B cell (primary cell): ENCODE measurements at places on chromosomes 4 and X. TPM values are rescaled to one million over a fixed set of nuclear protein-coding genes. Genes with fewer than 3 reads are reported as not detected.

Gene HTN3
- total RNA-seq = not detected in 2 replicates

- H3K27me3 ChIP-seq = no peaks in the 10 kb centered on the region
- no peak overlapping the region for H3K4me3 ChIP-seq
- no peak for DNase-seq
- H3K36me3 ChIP-seq = no peaks in the 10 kb centered on the region
- no peak overlapping the region for H3K27ac ChIP-seq
Measured at GRCh38 chr4:59630922-59631321, 1569.2 kb upstream of the ADGRL3 start.

GRCh38 chrX:39336671-39337311 lies 535.5 kb downstream of the MID1IP1 start:
- H3K27ac ChIP-seq = peak overlapping the region; percentile 55
- no peaks in the 10 kb centered on the region for H3K36me3 ChIP-seq
- no peaks in the 10 kb centered on the region for H3K27me3 ChIP-seq
- H3K4me3 ChIP-seq = no peak overlapping the region

Gene FAM156B
- total RNA-seq = 13.3 and 13.7 TPM in 2 replicates

Gene PAK3
- total RNA-seq = 0.17 TPM in 1 of 2 replicates, not detected in the other

Gene LDB2
- not detected in 2 replicates for total RNA-seq

Gene MAGEA10
- not detected in 2 replicates for total RNA-seq

DNA sequence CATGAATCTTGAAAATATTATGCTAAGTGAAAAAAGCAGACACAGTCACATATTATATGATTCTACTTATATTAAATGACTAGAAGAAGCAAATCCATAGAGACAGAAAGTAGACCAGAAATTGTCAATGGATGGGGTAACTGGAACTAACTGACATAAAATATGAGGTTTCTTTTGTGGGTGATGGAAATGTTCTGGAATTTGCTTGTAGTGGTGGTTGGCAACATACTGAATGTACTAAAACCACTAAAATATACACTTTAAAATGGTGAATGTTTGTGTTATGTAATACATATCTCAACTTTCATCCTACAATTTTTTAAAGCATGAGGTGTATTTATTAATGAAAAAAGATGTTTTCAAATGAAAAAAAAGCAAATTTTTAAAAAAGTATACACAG lies 14.7 kb downstream of the CNOT6L start:
- H3K36me3 ChIP-seq = no peaks in the 10 kb centered on the region
- H3K4me1 ChIP-seq = peaks cover 26% of the 10 kb centered on the region
- no peaks in the 10 kb centered on the region for H3K27me3 ChIP-seq
- DNase-seq = no peak
- no peak overlapping the region for H3K4me3 ChIP-seq

DNA sequence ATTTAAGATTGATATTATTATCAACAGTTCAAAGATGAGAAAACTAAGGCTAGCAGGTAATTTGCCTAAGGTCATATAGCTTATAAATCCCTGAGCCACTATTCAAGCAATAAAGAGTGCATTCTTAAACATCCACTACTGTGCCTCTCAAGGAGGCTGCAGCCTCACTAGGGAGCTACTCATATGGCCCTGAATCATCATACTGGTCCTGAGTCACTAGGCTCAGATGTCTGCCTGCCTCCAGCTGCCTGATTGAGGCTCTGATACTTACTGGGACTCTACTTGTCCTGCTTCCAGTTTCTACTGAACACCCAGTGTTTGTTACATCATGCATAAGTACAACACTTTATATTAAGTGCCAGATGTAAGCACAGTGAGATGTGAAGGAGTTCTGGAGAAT lies 110.7 kb downstream of the AASDH start:
- no peak for DNase-seq
- no peaks in the 10 kb centered on the region for H3K36me3 ChIP-seq
- no peak overlapping the region for H3K4me3 ChIP-seq
- H3K4me1 ChIP-seq = no peaks in the 10 kb centered on the region
- H3K27ac ChIP-seq = no peak overlapping the region

- DNase-seq = peak; percentile 84
- H3K4me1 ChIP-seq = peaks cover 36% of the 10 kb centered on the region
- H3K36me3 ChIP-seq = peaks cover 55% of the 10 kb centered on the region
- no peak overlapping the region for H3K4me3 ChIP-seq
Measured at GRCh38 chr4:152643153-152644035, 36.4 kb downstream of the TMEM154 start.
